Activated CD4-positive, alpha-beta T cell treated with anti-CD3 and anti-CD28 coated beads, Interleukin-2, amount 10 ng/mL, durations not matched to agents 7 days and 5 days (primary cell): ENCODE measurements at places on chromosomes 4 and X. TPM values are rescaled to one million over a fixed set of nuclear protein-coding genes. Genes with fewer than 3 reads are reported as not detected.

DTHD1 gene
- total RNA-seq, result not detected

GRCh38 chr4:88728146-88728545 lies 30.5 kb upstream of the NAP1L5 start:
- no peak for DNase-seq

DNA sequence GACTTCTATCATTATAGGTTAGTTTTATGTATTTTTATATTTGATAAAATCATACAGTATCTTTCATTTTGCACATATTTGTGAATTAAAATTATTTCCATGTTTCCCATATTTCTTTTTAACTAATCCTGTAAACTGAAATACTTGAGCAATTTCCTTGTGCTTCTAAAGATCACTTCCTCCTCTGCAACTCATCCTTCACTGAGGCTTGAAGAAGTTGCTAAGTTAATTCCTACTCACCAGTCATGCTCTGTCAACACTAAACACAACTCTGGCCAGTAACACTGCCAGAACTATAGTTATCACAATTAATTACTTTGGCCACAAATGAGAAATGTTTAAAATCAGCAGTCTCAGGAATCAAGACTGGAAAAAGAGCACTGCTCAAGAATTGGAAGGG lies 6.7 kb downstream of the SPATA4 start:
- DNase-seq, result no peak

DNA sequence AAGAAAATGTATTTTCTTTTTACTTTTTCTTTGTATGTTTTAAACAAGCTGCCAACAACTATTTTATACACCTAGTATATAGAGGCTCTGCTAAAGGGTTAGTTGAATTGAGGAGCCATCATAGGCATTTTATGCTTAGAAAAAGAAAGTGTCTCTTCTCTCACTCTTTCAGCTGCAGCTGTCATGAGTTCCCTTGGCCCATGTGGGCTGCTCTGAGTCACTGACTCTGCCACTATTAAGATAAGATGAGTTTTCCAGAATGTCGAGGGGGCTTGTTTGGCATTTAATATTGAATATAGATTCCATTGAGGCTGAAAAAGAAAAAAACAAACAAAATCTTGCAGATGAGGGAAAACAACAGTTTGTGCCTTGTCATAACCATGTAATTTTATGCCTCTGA lies 126.0 kb upstream of the PAQR3 start:
- no peak for DNase-seq

KIF4A gene
- total RNA-seq, result 40.5 TPM

- DNase-seq, result no peak
Measured at GRCh38 chr4:38396845-38397547, 267.0 kb upstream of the KLF3 start.

DNA sequence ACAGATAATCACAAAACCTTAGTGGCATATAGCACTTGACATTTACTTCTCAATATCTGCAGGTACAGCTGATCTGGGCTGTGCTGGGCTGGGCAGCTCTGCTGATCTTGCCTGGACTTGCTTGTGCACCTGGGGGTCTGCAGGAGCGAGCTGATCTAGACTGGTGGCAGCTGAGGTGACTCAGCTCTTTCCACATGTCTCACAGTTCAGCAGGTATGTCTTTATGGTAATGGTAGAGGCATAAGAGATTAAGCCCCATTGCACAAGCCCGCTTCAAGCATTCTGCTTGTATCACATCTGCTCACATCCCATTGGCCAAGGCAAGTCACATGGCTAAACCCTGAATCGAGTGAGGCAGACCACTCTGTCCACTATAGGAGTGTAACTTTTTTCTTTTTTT lies 506.7 kb downstream of the BCOR start:
- no peak for DNase-seq

DNA sequence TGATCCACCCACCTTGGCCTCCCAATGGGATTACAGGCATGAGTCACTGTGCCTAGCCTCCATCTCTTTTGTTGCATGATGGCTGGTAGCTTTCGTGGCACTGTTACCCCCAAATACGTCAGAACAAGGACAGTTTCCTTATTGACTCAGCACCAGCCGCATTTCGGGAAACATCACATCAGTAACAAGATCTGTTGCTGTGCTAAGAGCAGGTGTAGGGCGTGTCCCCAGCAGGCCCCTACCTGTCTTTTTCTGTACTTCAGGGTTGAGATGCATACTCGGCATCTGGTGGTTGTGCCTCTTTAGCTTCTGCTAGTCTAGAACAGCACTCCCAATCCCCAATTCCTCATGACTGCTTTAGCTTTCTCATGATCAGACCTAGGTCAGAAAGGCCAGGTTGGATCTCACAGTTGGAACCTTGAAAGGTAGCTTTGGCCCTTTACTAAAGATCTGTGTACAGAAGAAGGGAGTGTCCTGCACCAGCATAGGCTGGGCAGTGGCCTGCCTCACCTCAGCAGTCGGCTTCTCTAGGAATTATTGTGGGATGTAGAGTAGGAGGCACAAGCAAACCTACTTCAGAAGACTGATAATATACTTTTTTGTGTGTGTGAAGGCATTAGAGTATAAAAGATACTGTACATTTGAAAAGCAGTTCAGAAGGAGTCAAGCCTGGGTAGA lies 36.8 kb downstream of the NSD2 start:
- DNase-seq, result no peak

SLC38A5 gene
- 78.9 TPM for total RNA-seq

DNA sequence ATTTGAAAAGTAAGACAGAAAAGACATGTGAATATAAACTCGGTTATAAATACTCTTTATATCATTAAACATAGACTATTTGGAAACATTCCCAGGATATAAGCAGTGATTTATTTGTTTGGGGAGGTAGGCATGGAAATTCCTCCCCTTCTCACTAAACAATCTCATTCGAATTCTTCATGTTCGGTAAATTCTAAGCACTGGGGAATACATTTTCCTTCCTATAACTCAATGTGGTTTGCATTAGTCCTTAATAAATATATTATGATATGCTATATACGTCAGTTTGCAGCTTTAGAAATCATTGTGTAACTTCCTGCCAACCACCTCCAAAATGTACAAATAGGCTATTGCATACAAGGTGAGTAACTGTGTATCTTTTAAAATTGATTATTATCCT lies 99.6 kb downstream of the UGT8 start:
- DNase-seq, result no peak

GRCh38 chr4:169136330-169136729 lies 126.3 kb upstream of the CBR4 start:
- no peak for DNase-seq

DNA sequence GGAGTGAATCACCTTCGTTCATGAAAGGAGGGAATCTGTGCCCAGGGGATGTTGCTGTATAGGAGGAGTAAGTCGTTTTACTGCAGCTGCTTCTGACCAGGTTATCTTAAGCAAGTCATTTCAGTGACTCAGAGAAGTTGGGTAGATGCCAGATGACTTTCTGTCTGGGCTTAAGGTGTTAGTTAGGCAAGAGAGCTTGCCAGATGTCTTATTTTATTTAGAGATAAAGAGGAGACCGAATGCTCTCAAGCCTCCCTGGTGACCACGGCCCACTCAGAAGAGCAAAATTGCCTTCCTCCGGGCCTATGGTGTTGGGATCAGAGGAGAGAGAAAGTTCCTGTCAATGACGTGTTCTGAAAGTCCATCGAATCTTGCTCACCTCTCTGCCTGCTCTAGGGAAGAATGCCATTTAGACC lies 16.3 kb upstream of the ZNF827 start:
- no peak for DNase-seq

GRCh38 chr4:53902786-53903185 lies 161.6 kb downstream of the CHIC2 start:
- DNase-seq, result no peak

CXCL10 gene
- total RNA-seq, result 0.40 TPM

- no peak for DNase-seq
Measured at GRCh38 chrX:149157976-149158375, 347.1 kb downstream of the IDS start.

MAGEA8 gene
- not detected for total RNA-seq

NMU gene
- 0.87 TPM for total RNA-seq

TBC1D8B gene
- total RNA-seq, result 0.35 TPM

- no peak for DNase-seq
Measured at GRCh38 chrX:30883138-30883537, 5.9 kb downstream of the TAB3 start.
